ENCODE measurements at places on chromosomes 12 and 14. TPM values are rescaled to one million over a fixed set of nuclear protein-coding genes. Genes with fewer than 3 reads are reported as not detected.

DNA sequence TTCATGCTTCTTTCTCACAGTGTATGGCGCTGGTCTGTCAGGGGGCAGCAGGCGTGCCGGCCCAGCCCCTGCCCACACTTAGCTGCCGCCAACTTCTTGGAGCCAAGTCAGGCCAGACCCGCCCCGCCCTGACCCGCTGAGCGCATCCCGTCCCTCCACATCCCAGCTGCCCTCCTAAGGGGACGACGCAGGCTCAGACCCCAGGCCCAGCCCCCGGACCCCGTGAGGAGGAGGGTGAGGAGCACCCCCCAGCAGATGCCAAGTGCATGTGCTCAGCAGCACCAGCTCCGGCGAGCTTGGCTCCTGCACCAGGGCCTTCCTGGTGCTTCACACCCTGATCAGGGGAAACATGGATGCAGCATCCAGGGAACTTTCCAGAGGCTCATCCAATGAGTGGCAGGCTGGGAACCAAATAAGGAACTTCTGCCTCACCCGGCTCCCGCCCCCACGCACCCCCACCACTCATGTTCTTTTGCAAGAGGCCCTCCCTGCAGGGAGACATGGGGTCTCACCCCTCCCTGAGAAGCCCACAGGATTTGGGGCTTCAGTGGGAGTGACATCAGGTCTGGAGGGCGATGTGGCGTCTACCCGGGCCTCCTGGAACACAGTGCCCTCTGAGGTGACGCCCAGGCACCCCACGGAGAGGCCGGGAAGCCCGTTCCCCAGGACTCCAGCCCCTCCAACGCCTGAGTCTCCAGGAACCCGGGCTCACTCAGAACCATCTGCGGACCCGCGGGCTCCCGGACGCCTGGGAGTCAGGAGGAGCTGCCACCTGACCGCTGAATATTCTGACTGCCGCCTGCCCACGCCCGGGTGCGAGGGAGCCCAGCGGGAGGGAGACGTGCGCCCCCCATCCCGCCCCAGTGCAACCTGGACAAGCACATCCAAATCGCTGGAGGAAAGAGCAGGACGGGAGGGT is 70.0 kb upstream of the GALNT9 start:
- DNase-seq = no peak

GRCh38 chr12:103334466-103334865 is 161.3 kb downstream of the C12orf42 start:
- DNase-seq = no peak

DNA sequence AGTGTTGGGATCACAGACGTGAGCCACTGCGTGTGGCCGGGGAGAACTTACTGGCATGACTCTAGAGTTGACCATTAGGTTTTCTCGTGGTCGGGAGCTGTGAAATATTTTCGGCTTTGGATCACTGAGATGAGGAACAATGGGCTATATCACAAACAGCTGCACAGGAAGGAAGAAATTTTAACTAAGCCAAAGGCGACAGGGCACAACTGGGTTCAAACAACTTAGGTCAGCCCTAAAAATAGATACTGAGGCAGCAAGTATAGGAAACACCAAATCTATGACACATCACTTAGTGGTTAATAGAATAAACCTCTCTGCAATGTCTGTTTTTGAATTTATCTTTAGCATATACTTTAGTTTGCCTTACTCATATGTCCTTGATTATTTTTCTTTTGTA is 162.9 kb downstream of the LRIG3 start:
- DNase-seq = peak; percentile 83

DNA sequence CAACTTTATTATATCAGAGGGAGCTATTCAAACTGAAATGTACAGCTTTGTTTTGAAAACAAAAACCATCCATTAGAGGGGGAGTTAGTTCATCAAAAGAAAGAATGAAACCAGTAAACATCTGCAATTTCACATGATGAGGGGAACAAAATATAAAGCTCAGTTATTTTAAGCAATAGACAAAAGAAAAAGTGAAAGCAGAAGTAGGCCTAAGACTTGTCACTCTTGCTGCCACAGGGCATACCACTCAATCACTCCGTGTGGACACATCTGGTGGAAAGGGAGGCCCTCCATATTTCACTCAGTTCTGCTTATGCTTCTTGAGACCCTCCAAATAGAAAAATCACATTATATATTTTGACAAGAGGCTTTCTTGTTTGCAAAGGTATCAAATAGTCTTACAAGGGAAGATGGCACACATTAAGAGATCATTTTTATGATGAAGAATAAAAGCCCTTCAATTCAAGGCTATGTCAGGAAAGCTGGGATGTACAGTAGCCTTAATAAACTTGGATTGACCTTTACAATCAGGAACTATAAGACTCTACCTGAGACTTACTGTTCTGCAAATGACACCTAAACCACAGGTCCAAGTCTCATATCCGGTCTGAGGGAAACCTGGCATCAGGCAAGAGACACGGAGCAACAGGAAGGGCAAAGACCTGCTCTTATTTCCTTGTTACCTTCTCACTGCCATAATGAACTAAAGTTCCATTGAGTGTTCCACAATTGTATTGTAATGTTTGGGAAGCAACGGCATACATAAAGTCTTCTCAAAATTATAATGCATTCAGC is 222.5 kb upstream of the GRIP1 start:
- no peak for DNase-seq

The CLEC9A gene
- not detected for total RNA-seq

DNA sequence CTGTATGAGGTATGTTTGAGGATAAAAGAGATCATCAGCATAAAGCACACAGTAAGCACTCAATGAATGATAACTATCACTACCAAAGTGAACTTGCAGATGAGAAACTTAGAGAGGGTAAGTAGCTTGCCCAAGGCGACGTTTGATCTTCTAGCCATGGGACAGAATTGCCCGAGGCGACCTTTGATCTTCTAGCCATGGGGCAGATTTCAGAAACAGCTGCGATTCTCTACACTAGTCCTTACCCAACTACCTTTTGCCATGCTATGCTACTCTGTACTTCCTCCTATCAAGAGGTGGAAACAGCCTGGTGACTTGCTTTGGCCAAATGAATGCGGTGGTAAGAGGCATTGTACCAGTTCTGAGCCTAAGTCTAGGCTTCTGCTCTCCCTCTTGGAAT is 23.7 kb upstream of the NT5DC3 start:
- no peak for DNase-seq
